Suprapubic skin (tissue), 4 donors: ENCODE measurements at places on chromosomes 1 and 21.

GRCh38 chr1:241918879-241919278 is 38.7 kb upstream of the BECN2 start:
- H3K27me3 ChIP-seq, result no peaks in the 10 kb centered on the region
- no peak overlapping the region for H3K27ac ChIP-seq
- no peak for DNase-seq
- no peak overlapping the region for H3K4me3 ChIP-seq
- no peaks in the 10 kb centered on the region for H3K4me1 ChIP-seq

- no peak for DNase-seq
- H3K36me3 ChIP-seq, result peaks cover 17% of the 10 kb centered on the region
- H3K4me3 ChIP-seq, result no peak overlapping the region
Measured at GRCh38 chr1:91700771-91701471, 185.0 kb downstream of the TGFBR3 start.

- no peaks in the 10 kb centered on the region for H3K36me3 ChIP-seq
- H3K4me3 ChIP-seq, result no peak overlapping the region
- no peak for DNase-seq
- H3K4me1 ChIP-seq, result peaks cover 20% of the 10 kb centered on the region
Measured at GRCh38 chr21:43608225-43608624, 51.1 kb downstream of the HSF2BP start.

- no peak for DNase-seq
- peak overlapping the region; percentile 65 for H3K27ac ChIP-seq
Measured at GRCh38 chr1:108034396-108034795, 69.4 kb upstream of the VAV3 start.

GRCh38 chr1:30911059-30911954 is 2.7 kb upstream of the SDC3 start:
- H3K4me3 ChIP-seq, result no peak overlapping the region
- no peaks in the 10 kb centered on the region for H3K27me3 ChIP-seq
- no peak overlapping the region for H3K27ac ChIP-seq
- no peaks in the 10 kb centered on the region for H3K36me3 ChIP-seq
- peak; percentile 94 for DNase-seq
- H3K4me1 ChIP-seq, result peaks cover 30% of the 10 kb centered on the region

- H3K4me3 ChIP-seq, result no peak overlapping the region
- DNase-seq, result no peak
- no peak overlapping the region for H3K27ac ChIP-seq
- H3K4me1 ChIP-seq, result peaks cover 2% of the 10 kb centered on the region
Measured at GRCh38 chr1:23600283-23600682, 41.0 kb upstream of the ID3 start.

DNA sequence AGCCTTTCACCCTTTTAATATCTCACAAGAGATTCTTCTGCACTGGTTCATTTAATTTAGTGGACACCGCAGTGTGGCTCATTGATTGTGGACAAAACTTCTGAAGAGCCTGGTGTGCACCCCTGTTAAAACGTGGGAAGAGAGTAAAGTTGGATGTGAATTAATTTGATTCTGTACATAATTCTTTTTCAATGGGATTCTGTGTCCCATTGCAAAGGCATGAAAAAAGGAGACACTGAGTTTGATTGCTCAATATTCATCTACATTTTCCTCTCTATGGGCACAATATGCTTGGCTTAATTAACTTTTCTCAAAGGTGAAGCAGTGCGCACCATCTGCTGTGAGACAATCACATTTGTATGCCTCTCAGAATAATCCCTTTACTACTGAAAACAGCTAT is 95.1 kb downstream of the BARHL2 start:
- H3K4me3 ChIP-seq, result no peak overlapping the region
- no peaks in the 10 kb centered on the region for H3K36me3 ChIP-seq
- DNase-seq, result no peak
- H3K27ac ChIP-seq, result no peak overlapping the region
- H3K27me3 ChIP-seq, result no peaks in the 10 kb centered on the region

DNA sequence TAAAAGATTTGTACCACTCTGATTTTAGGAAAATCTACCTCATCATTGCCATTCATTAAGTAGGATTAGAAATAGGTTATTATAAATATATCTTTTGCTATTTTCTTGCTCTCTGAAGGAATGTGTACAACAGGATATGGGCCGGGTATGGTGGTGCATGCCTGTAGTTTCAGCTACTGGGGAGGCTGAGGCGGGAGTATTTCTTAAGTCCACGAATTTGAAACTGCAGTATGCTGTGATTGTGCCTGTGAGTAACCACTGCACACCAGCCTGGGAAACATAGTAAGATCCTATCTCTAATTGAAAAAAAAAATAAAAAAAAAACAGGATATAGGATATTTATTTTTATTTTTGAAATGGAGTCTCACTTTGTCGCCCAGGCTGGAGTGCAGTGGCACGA is 50.0 kb downstream of the CLIC4 start:
- no peak overlapping the region for H3K4me3 ChIP-seq
- H3K27me3 ChIP-seq, result no peaks in the 10 kb centered on the region
- no peak for DNase-seq
- H3K4me1 ChIP-seq, result peaks cover 9% of the 10 kb centered on the region
- peaks cover 7% of the 10 kb centered on the region for H3K36me3 ChIP-seq

- no peak for DNase-seq
- H3K4me3 ChIP-seq, result no peak overlapping the region
- H3K36me3 ChIP-seq, result no peaks in the 10 kb centered on the region
Measured at GRCh38 chr1:12634696-12635202, 9.1 kb upstream of the AADACL4 start.

GRCh38 chr1:82160903-82161302 is 360.2 kb downstream of the ADGRL2 start:
- no peaks in the 10 kb centered on the region for H3K36me3 ChIP-seq
- H3K27me3 ChIP-seq, result no peaks in the 10 kb centered on the region
- H3K4me1 ChIP-seq, result peaks cover 13% of the 10 kb centered on the region
- no peak overlapping the region for H3K27ac ChIP-seq
- no peak overlapping the region for H3K4me3 ChIP-seq
- DNase-seq, result no peak

- H3K27ac ChIP-seq, result no peak overlapping the region
- DNase-seq, result no peak
- H3K4me1 ChIP-seq, result peaks cover 13% of the 10 kb centered on the region
Measured at GRCh38 chr1:10814312-10814711, 17.9 kb upstream of the CASZ1 start.

GRCh38 chr1:5220821-5221220 is 566.4 kb downstream of the AJAP1 start:
- H3K4me3 ChIP-seq, result no peak overlapping the region
- H3K36me3 ChIP-seq, result no peaks in the 10 kb centered on the region
- no peak overlapping the region for H3K27ac ChIP-seq
- H3K27me3 ChIP-seq, result peaks cover 30% of the 10 kb centered on the region

DNA sequence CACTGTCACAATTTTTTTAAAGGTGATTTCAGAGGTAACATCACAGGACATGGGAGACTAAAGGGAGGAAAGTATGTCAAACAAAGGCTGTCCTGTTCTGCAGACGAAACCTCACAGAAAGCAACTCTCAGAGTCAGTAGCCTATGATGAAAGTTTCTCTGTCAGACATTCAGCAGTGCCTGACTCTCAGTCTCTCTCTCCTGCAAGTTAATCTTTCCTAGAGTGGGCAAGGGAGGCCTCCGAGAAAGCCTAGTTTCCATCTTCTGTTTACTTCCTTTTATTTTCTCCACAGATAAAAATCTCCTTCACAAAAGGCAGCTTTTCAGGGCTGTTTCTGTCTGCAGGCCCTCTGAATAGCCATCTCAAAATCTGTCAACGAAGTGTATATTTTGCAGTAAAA is 24.9 kb upstream of the FMO2 start:
- H3K36me3 ChIP-seq, result no peaks in the 10 kb centered on the region
- no peaks in the 10 kb centered on the region for H3K4me1 ChIP-seq
- H3K4me3 ChIP-seq, result no peak overlapping the region

- peak overlapping the region; percentile 98 for H3K27ac ChIP-seq
- DNase-seq, result peak; percentile 93
- H3K4me1 ChIP-seq, result peaks cover 19% of the 10 kb centered on the region
- peak overlapping the region; percentile 85 for H3K4me3 ChIP-seq
Measured at GRCh38 chr1:108747171-108747850, 837 bp downstream of the STXBP3 start.

DNA sequence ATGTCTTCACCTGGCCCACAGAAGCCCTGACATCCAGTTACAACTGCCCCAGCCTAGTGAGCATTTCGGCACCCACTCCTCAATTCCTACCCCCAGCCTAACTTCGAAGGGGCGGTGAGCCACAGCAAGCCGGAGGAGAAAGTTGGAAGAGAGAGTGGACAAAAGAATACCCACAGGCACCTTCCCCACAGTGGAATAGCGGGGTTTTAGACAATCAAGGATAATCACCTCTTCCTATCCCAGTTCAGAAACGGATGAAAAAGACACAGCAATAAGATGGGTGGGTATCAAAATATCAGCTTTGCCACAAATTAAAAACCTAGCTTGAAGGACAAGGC is 1.3 kb upstream of the LSS start:
- H3K27ac ChIP-seq, result no peak overlapping the region
- H3K27me3 ChIP-seq, result no peaks in the 10 kb centered on the region
- peak overlapping the region; percentile 62 for H3K4me3 ChIP-seq
- H3K4me1 ChIP-seq, result peaks cover 39% of the 10 kb centered on the region
- no peak for DNase-seq

DNA sequence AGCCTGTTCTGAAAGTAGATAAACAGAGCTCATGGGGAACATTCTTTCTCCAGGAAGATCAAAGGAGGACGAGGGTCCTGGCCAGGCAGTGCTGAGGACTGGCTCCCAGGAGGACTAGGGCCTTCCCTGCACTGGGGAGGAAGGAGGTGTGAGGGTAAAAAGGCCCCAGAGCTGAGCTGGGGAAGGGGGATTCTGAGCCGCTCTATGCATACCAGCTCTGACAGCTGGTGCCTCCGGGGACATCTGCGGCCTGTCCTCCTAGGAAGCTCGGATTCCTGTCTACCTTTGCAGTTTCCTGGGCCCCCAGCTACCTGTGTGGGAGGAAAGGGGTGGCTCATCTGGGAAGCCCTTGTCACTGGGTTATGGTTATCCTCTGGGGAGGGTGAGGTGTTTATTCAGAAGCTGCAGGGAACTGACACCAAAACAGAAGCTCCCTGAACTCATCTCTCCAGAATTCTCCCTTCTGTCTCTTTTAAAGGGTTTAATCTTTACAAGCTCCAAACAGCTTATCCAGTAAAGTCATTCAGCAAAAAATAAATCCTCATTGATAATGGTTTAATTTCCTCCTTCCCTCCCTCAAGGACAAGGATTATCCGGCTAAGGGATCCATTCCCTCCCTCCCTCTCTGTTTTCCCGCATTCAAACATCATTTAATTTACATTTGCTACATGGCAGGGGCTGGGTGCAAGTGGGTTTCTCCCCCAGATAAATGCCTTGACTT is 31.0 kb downstream of the NENF start:
- no peaks in the 10 kb centered on the region for H3K36me3 ChIP-seq
- no peaks in the 10 kb centered on the region for H3K27me3 ChIP-seq
- H3K27ac ChIP-seq, result no peak overlapping the region
- no peak for DNase-seq

- no peak for DNase-seq
- no peak overlapping the region for H3K27ac ChIP-seq
- H3K36me3 ChIP-seq, result no peaks in the 10 kb centered on the region
- peaks cover 12% of the 10 kb centered on the region for H3K27me3 ChIP-seq
Measured at GRCh38 chr1:5002676-5003075, 348.3 kb downstream of the AJAP1 start.

GRCh38 chr1:168894397-168894903 is 165.4 kb upstream of the DPT start:
- no peak for DNase-seq
- no peak overlapping the region for H3K27ac ChIP-seq
- peaks cover 15% of the 10 kb centered on the region for H3K4me1 ChIP-seq
- no peaks in the 10 kb centered on the region for H3K36me3 ChIP-seq

GRCh38 chr1:233328142-233328921 is 808 bp downstream of the MAP3K21 start:
- H3K27ac ChIP-seq, result peak overlapping the region; percentile 63
- DNase-seq, result no peak
- H3K36me3 ChIP-seq, result no peaks in the 10 kb centered on the region
- H3K4me3 ChIP-seq, result peak overlapping the region; percentile 64

DNA sequence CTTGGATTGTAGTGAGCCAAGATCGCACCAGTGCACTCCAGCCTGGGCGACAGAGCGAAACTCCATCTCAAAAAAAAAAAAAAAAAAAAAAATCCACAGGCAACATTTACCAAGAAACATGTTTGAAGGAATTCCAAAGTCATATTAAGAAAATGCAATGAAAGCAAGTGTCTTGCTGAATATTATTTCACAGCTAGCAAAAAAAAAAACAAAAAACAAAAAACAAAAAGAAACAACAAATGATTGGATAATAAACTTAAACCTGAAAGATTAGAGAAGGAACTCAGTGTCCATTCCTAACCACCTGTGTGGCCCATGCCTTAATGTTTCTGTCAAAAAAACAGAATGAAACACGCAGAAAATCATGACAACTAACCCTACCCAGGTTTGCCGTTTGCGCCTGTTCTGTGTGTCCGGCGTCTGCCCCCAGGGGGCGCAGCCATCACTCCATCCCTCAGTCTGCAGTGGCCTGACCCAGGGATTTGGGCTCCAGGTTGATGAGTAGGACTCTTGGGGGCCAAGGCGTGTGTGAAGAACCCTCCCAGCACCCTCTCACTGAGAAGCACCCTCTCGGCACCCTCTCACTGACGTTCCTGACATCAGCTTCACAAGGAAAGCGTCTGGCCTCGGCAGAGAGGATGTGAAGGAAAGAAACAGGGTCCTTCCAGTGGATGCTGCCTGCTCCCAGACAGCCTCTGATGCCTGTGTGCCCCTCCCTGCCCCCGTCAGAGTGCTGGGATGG is 19.2 kb upstream of the PTTG1IP start:
- DNase-seq, result no peak
- H3K4me1 ChIP-seq, result peaks cover 21% of the 10 kb centered on the region
- H3K27me3 ChIP-seq, result peaks cover 15% of the 10 kb centered on the region
- no peak overlapping the region for H3K4me3 ChIP-seq

GRCh38 chr1:200438911-200439310 is 29.1 kb upstream of the ZNF281 start:
- H3K4me3 ChIP-seq, result no peak overlapping the region
- DNase-seq, result no peak
- H3K27ac ChIP-seq, result no peak overlapping the region
- H3K4me1 ChIP-seq, result peaks cover 7% of the 10 kb centered on the region

DNA sequence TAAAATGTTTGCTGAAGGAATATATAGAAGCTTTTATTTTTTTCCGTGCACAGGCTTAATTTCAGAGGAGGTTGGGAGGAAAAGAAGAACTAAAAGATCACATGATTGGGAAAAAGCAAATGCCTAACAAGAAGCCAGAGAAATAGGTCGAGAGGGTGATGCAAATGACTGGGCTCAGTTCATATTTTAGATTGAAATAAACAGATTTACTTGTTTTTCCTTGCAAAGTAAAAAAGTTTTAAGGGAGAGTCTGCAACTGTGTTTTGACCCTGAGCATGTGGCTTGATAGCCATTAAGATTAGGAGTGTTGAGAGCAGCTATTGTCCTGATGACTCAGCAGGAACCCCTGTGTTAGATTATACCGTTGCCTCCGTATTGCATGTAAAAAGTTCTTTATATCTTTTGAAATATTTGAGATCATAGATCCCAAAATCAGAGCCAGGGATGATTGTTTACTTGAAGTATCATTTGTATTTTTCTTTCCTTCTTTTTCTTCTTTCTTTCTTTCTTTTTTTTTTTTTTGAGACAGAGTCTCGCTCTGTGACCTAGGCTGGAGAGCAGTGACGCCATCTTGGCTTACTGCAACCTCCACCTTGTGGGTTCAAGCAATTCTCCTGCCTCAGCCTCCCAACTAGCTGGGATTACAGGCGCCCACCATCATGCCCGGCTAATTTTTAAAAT is 20.2 kb downstream of the CLIC4 start:
- no peak overlapping the region for H3K4me3 ChIP-seq
- no peaks in the 10 kb centered on the region for H3K36me3 ChIP-seq
- no peak for DNase-seq

- H3K27me3 ChIP-seq, result no peaks in the 10 kb centered on the region
- H3K4me1 ChIP-seq, result no peaks in the 10 kb centered on the region
- H3K27ac ChIP-seq, result no peak overlapping the region
- H3K4me3 ChIP-seq, result no peak overlapping the region
- no peak for DNase-seq
Measured at GRCh38 chr1:36432616-36433015, 17.6 kb downstream of the OSCP1 start.
